ENCODE measurements at places on chromosomes 7 and 10.

DNA sequence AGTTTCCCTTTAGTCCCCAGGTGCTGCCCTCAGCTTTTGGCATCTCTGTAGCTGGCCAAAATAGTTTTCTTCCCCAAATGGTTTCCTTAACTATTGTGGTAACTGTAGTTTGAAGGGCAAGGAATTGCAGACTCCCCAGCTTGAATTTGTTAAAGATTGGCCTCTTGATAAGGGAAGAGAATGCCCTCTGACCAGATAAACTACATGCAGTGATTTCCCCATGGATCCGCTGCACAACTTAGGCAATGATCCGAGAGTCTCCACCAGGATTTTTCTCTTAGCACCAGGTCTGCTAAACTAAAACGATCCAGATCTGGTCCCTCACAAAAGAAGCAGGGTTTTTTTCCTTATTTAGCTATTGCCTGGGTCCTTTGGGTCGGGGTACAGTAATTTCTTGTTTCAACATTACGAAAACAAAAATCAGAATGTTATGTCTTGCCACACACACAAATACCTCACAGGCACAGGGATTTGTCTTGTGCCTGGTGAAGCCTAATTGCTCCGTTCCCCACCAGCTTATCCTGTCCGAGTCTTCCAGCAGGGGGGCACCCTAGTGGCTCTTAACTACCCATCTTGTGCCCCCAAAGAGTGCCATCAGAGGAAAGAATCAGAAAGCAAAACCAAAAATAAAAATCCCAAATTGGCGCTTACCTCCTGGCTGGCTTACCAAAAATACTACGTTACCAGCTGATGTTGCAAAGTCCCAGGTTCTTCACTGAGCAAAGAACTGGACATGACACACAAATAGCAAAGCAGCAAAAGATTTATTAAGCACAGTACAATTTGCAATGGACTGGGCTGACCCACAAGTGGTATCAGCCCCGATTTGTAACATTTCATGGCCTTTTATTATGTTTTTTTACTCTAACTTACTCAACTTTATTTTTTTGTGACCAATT, 16.4 kb upstream of the STEAP2 start:
- no peak for DNase-seq

DNA sequence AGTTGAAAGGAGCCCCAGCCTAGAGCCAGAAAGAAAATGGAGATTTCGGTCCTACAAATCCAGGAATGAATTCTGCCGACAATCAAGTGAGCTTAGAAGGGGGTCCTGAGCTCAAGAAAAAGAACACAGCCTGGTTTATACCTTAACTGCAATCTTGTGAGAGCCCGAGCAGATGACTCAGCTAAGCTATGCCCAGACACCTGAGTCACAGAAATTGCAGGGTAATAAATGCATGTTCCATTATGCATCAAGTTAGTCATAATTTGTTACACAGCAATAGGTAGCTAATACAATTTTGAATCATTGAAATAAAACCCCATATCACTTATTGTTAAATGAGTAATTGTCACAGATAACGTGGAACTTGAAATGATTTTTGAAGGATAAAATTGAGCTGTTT, 111.8 kb upstream of the FOXP2 start:
- no peak for DNase-seq

DNA sequence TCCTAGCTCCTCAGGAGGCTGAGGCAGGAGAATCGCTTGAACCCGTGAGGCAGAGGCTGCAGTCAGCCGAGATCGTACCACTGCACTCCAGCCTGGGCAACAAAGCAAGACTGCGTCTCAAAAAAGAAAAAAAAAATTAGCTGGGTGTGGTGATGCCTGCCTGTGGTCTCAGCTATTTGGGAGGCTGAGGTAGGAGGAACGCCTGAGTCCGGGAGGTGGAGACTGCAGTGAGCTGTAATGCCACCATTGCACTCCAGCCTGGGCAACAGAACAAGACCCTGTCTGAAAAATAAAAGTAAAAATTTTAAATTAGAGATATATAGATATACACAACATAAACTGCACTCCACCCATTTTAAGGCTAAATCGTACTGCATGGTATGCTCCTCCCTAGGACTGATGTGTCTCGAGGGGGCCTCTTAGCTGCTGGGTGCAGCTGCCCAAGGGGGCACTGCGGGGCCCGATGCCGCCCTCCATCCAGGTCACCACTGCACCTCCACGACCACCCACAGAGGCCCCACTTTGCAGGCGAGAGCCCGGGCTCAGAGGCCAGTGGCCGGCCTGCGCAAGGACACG, 40.9 kb upstream of the FOXK1 start:
- DNase-seq, result no peak

- DNase-seq, result no peak
Observed at GRCh38 chr7:158244873-158245723, 342.5 kb downstream of the PTPRN2 start.

- no peak for DNase-seq
Observed at GRCh38 chr7:140211698-140212097, 34.9 kb upstream of the KDM7A start.

DNA sequence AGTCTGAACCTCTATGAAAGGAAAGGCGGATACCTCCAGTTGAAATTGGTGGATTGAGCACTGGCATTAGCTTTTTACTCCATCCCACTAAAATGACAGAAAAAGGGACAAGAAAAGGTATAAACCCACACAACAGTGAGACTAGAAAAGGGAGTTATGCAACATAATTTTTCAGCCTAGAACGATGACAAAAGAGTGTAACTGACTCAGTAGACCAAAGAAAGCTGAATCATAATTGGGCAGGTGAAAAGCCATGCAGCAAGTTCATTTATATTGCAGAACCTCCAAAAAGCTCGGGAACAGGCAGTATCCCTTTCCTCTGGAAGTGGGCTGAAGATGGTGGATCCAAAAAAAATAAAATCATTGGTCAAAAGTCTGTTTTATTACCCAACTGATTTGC, 30.5 kb upstream of the ZCCHC24 start:
- DNase-seq, result no peak

GRCh38 chr10:69794673-69795072, 7.0 kb upstream of the COL13A1 start:
- DNase-seq, result no peak

GRCh38 chr10:13789448-13789829, 202.7 kb downstream of the PRPF18 start:
- DNase-seq, result no peak

DNA sequence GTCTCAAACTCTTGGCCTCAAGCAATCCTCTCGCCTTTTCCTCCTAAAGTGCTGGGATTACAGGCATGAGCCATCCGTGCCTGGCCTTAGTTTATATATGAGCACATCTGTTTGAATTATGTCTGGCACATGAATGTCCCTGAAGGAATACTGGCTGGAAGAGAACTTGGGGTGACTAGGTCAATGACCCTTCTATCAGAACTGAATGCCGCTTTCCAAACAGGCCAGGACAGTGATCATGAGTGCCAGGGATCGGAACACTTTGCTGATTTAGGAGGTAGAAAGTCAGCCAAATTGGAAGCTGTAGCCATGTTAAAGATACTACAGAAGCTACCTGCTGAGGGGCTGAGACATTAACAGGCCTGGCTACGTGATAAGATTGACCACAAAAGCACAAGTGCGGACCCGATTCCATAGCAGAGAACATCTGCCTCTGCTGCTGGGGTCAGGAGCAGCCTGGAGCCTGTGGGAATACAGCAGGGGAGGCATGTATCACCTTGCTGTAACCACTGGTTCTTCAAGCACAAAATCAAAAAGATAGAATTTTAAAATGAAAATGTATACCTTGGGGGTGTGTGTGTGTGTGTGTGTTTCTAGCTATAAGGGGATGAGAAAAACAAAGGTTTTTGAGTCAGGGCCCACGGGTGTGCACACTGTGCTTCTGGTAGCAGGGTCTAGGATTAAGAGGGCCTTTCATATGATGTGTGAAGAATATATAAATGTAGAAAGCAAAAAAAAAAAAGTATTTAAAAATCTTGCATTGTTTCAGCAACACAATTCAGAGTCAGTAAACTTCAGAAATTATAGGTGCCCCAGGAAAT, 293.7 kb downstream of the BBS9 start:
- no peak for DNase-seq

DNA sequence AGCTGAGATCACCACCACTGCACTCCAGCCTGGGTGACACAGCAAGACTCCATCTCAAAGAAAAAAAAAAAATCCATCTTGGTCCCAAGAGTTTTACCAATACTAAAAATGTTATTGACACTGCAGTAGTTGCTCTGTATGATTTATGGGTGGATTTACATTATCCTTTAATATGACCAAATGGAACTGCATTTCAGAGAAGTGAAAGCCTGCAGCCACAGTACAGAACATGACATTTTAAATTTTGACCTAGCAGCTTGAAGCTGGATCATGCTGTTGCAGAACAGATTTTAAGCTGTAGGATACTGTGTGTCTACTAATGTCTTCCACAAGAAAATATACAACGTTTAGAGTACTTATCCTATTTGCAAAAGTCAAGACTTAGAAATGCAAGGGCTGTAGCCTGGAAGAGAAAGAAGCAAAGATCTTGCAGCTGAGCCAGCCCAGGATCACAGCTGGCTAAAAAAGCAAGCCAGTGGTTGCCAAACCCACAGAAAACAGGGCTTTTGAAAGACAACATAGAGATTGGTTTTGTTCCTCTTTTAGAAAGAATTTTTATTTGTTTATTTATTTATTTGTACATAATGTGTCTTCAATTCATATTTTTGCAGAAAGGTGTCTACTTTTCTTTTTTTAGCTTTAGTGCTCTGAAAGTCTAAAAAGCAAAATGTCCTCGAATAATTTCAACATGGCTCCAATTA, 55.2 kb upstream of the WNT16 start:
- no peak for DNase-seq

GRCh38 chr7:135262623-135263320, 29.1 kb downstream of the STRA8 start:
- no peak for DNase-seq

DNA sequence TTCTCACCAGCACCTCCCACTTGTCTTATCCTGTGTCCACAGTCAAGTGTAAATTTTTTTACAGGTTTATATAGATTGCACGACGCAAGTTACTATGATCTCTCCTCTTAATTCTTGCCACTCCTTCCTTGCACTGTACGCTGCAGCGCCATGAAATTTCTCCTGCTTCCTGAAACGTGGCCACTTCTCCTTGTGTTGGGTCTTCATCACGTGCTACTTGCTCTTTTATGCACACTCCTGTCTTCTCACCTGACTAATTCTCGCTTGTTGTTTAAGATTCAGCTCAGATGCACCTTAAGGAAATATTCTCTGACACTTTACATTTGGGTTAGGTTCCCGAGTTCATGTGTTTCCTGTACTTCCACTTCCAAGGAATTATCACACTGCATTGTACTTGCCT, 76.5 kb upstream of the ODAD2 start:
- DNase-seq, result no peak

DNA sequence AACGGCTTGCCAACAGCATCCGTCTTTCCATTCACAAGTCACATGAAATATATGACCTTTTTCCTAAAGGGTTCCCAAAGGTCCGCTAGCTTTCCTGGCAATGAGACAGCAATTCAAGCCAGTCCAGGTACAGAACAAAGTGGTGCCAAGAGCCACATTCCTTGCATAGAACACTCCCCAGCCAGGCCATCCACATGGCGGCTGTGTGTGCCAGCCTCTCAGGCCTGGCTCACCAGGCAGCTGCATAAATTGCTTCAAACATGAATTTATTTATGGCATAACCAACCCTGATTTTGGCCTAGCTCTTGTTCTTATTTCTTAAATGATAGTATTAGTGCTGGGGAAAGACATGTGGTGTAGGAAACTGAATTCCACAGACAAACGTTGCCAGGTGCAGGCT, 63.7 kb upstream of the CREB5 start:
- no peak for DNase-seq

Measured in stimulated activated CD8-positive, alpha-beta memory T cell treated with anti-CD3 and anti-CD28 coated beads, Interleukin-4, amount 100 ng/mL, for 48 hours (primary cell).